ENCODE measurements at places on chromosomes 2 and 18. TPM values are rescaled to one million over a fixed set of nuclear protein-coding genes. Genes with fewer than 3 reads are reported as not detected.

Gene RASGRP3
- total RNA-seq, result 12.1 TPM

Gene MARCHF4
- 5.2 TPM for total RNA-seq

Gene MEP1B
- 0.64 TPM for total RNA-seq

Gene CPLX4
- under 0.01 TPM for total RNA-seq

Gene CAPN14
- total RNA-seq, result under 0.01 TPM

Gene SS18
- 139 TPM for total RNA-seq

Gene CCL20
- total RNA-seq, result 0.43 TPM

Gene ICOS
- not detected for total RNA-seq

Gene SULT1C2
- total RNA-seq, result not detected

Gene TTLL4
- 19.9 TPM for total RNA-seq

Gene SAG
- total RNA-seq, result not detected

Gene DSG4
- total RNA-seq, result not detected

Gene INHBB
- total RNA-seq, result under 0.01 TPM

Gene BIRC6
- 211 TPM for total RNA-seq

Gene PRSS56
- total RNA-seq, result not detected

Gene KCNIP3
- total RNA-seq, result 2.6 TPM

Gene MFF
- 85.9 TPM for total RNA-seq

Gene ANKRD30BL
- not detected for total RNA-seq

Gene INHA
- total RNA-seq, result 0.43 TPM

Gene RUFY4
- total RNA-seq, result not detected

Gene RAB11FIP5
- 37.7 TPM for total RNA-seq

Gene CCDC68
- total RNA-seq, result 9.1 TPM

Gene XDH
- 0.32 TPM for total RNA-seq

Gene AMER3
- total RNA-seq, result not detected

Gene LIMS1
- 162 TPM for total RNA-seq

Gene ST8SIA3
- not detected for total RNA-seq

Gene YES1
- 99.2 TPM for total RNA-seq

Gene OSBPL1A
- 23.3 TPM for total RNA-seq

Gene CHAC2
- total RNA-seq, result 5.2 TPM

Gene VWC2L
- under 0.01 TPM for total RNA-seq

Gene RESP18
- not detected for total RNA-seq

Gene CROCC2
- not detected for total RNA-seq

Gene HOXD3
- 14.5 TPM for total RNA-seq

Gene GPR155
- total RNA-seq, result 2.3 TPM

Gene MAB21L4
- total RNA-seq, result not detected

Gene HOXD8
- total RNA-seq, result 15.5 TPM

All from fibroblast of villous mesenchyme (primary cell).